ENCODE measurements at places on chromosomes 1 and 21. TPM values are rescaled to one million over a fixed set of nuclear protein-coding genes. Genes with fewer than 3 reads are reported as not detected.

Gene S100A7
- total RNA-seq, result not detected

Gene EVA1B
- total RNA-seq, result 116 TPM

Gene PKP1
- 0.06 TPM for total RNA-seq

DNA sequence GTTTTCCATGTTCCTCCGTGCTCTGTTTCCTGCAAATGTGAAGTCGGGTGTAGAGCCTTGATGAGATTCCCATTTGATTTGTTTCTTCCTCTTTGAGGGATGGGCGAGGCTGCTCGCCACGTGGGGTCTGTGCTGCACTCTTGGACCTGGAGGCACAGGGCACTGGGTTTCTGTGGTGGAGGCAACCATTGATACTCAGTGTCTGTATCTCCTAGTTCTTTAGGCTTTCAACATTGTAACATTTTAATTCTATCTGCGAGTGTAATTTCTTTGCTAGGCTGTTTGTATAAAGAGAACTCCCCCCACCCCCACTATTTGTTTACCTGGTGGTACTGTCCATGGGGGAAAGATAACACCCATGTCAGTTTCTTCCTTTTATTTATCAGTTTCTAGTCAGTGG is 52.3 kb downstream of the GALNT2 start:
- DNase-seq, result no peak
- peaks cover 6% of the 10 kb centered on the region for H3K4me1 ChIP-seq
- H3K36me3 ChIP-seq, result no peaks in the 10 kb centered on the region
- no peak overlapping the region for H3K4me3 ChIP-seq

Gene PRAMEF10
- total RNA-seq, result not detected

DNA sequence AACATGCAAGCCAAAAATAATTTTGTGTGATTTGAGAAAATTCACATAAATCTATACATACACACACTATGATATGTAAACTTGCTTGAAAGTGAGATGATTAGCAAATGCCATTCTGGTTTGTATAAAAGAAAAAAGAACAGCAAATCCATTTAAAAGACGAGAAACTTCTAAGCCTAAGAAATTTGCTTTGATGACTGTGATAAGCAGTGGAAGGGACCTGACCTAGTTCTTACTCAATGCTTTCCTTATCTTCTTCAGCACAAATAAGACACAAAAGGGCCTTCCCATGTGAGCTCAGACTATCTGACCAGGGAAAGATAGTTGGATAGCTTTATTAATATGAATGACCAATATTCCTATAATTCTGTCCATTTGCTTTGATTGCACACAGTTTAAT is 25.3 kb upstream of the NMNAT2 start:
- H3K27ac ChIP-seq, result no peak overlapping the region
- H3K4me3 ChIP-seq, result no peak overlapping the region
- no peak for DNase-seq
- no peaks in the 10 kb centered on the region for H3K36me3 ChIP-seq

DNA sequence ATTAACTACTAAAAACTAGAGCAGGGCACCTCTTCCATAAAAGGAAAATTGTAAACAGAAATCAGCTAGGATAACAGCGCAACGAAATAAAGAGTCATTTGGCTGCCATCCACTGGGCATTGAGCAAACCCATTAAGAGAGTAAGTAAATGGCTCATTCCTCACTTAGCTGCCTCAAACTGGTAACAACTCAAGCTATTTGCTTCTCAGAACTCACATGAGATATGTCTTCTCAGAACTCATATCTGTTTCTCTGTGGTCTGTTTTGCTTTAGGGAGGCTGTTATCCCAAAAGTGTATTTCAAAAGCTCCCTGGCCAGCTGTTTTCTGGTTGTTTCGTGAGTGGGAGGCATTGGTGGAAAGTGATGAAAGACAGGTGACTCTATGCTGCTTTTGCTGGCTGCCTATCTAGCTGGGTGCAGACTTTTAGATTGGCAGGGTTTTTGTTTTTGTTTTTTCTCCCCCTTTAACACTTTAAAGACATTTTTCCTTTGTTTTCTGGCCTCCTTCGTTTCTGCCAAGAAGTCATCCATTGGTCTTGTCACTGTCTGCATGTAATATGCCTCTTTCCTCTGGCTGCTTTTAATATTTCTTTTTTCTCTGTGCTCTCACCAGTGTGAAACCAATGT is 269.2 kb upstream of the RGS18 start:
- no peaks in the 10 kb centered on the region for H3K4me1 ChIP-seq
- H3K4me3 ChIP-seq, result no peak overlapping the region
- H3K27ac ChIP-seq, result no peak overlapping the region

Gene PHLDA3
- 39.8 TPM for total RNA-seq

Gene NBPF26
- total RNA-seq, result 12.8 TPM

Gene KIF2C
- total RNA-seq, result 1.7 TPM

Gene ACTN2
- total RNA-seq, result 0.46 TPM

Gene LRRC39
- 16.2 TPM for total RNA-seq

DNA sequence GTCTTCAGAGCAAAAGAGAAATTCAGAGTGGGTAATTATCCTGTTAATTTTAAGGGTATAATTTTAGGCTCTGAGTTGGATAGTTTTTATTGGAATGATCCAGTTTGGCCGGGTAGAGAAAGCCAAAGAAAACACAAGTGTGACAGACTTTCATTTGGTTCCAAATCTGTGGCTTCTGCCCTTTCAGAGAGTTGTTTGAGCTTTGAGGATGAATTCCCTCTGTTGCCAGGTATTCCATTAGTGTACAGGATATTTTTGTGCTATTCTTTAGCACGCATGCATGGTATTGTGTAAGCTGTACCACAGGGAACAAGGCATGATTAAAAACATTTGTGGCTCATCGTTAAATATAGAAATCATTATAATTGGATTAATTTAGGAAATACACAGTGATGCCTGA is 384.4 kb downstream of the ADGRL2 start:
- H3K4me1 ChIP-seq, result no peaks in the 10 kb centered on the region
- no peak overlapping the region for H3K4me3 ChIP-seq
- no peak for DNase-seq
- H3K36me3 ChIP-seq, result no peaks in the 10 kb centered on the region
- H3K27me3 ChIP-seq, result no peaks in the 10 kb centered on the region

- no peak overlapping the region for H3K4me3 ChIP-seq
- no peak overlapping the region for H3K27ac ChIP-seq
- no peaks in the 10 kb centered on the region for H3K4me1 ChIP-seq
- H3K36me3 ChIP-seq, result peaks cover 40% of the 10 kb centered on the region
- no peak for DNase-seq
These were observed 31.1 kb downstream of the YY1AP1 start for GRCh38 chr1:155657463-155657862.

Gene PPM1J
- 0.83 TPM for total RNA-seq
